Right lobe of liver (tissue), 6 donors: ENCODE measurements at places on chromosomes 6 and 20. TPM values are rescaled to one million over a fixed set of nuclear protein-coding genes. Genes with fewer than 3 reads are reported as not detected.

- DNase-seq = no peak
These were observed 13.9 kb downstream of the RPS10 start for GRCh38 chr6:34412016-34412415.

GRCh38 chr20:41299899-41300298 lies 17.6 kb downstream of the ZHX3 start:
- no peak for DNase-seq

- DNase-seq = no peak
These were observed 452.8 kb downstream of the RFPL4B start for GRCh38 chr6:112799889-112800288.

DNA sequence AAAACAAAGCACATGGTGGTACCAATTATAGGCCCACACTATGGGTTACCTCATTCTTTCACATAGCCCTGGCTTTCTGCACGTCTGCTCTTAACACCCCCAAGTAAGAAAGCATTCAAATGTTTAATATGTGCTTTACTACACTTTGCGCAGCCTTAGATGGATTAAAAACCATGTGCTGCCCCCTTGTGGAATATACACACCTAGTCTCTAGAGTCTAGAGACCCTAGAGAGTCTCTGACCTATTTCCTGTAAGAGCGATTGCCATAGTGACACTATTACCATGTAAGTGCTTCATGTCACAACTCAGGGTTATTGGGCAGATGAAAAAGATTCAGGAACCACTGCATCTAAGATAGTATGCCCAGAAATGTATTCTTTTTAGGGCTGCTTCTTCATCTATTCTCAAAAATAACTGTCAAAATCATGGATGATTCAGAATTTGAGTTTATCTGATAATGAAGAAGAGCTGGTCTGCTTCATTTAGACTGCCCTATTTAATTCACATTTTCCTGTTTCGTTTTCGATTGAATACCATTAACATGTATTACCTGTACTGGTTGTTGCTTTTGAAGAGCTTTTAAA lies 186.3 kb downstream of the ADGB start:
- DNase-seq = no peak

- no peak for DNase-seq
These were observed 56.7 kb upstream of the SGK1 start for GRCh38 chr6:134374491-134375219.

DNA sequence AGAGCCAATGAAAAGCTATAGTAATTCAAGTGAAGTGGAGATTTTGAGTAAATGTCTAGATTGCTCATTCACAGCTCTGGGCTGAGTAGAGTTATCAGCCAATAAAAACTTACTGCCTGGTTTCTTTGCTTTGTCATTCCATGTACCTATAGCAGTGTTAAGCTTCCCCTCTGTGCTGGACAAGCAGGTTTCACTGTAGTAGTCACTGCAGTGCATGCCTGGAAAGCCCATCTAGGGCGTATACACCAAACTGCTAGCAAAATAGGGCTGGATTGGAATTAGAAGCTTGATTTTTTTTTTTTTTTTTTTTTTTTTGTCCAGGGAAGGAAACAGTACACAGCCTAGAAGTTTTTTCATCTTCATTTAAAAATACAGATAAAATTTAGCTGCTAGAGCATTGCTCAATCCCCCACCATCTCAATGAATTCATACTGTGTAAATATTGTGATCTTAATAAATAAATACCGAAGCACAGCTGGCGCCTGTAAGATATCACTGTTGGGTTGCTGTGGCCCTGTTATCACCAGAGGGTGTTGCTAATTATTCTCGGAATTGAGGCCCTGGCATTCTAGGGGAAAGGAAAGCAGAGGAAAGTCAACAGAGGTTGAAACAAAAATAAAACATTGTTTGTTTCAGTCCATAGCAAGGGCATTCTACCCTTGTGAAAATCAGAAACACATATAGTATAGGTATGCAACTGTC lies 968.5 kb upstream of the GJE1 start:
- DNase-seq = no peak

Gene ARFGEF3
- 0.17 TPM for total RNA-seq

Gene GLP1R
- not detected for total RNA-seq

- peak; percentile 35 for DNase-seq
These were observed 405 bp upstream of the RNF182 start for GRCh38 chr6:13924146-13924948.

- no peak for DNase-seq
These were observed 100.5 kb downstream of the PDE10A start for GRCh38 chr6:165562421-165563090.

DNA sequence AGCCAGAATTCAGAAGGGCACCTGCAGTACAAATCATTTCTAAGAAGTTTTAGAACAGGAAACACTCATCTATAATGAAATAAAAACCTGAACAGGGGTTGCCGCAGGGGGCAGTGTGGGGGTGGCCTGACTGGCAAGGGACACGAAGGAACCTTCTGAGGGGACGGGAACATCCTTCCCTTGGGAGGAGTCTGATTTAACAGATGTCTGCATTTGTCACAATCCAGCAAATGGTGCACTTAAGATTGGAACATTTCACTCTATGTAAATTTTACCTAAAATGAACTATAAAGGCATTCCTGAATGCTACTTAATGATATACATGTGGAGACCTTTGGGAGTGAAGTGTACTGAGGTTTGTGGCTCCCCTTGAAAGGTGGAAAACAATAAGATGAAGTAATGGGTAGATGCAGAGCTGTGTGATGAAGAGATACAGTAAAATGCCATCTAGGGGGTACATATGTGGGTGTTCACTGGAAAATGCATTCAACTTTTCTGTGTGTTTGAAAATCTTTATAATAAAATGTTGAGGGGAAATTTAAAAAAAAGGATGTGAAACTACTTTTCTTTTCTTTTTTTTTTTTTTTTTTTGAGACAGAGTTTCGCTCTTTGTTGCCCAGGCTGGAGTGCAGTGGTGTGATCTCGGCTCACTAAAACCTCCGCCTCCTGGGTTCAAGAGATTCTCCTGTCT lies 89.5 kb downstream of the SNX5 start:
- DNase-seq = no peak

DNA sequence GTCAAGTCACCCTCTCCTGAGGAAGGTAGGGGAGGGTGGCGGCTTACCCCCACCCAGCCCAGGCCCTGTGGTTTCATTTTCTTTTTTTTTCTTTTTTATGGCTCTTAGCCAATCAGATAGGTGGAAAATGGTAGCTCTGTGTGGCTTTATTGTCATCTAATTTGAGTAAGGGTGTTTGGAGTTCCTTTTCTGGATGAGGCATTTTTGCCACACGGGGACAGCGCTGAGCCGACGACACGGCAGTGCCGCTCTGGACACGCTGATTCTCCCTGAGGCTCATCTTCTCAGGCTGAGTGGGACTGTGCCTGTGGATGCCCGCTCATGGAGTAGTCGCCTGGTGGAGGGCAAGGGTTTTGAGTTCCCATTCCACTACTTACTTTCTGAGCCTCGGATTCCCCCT lies 37.6 kb upstream of the ANGPT4 start:
- no peak for DNase-seq

Gene TPD52L1
- total RNA-seq = 45.0 TPM

DNA sequence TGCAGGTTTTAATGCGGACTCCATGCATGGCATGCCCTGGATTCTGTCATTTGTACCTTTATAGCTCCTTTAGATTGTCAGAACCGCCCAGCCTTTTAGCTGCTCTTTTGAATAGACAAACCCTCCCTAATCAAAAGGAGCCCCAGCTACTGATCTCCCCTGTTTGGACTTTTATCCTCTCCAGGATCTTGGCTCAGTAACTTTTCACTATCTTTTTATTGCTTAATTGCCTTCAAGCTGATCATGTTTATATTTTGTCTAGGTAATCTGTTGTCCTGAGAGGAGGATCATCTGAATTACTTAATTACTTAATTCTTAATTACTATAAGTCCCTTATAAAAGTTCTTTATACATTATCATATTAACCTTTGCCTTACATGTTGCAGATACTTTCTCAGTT lies 93.2 kb downstream of the HIVEP1 start:
- no peak for DNase-seq

Gene PRR18
- total RNA-seq = 0.86 TPM

DNA sequence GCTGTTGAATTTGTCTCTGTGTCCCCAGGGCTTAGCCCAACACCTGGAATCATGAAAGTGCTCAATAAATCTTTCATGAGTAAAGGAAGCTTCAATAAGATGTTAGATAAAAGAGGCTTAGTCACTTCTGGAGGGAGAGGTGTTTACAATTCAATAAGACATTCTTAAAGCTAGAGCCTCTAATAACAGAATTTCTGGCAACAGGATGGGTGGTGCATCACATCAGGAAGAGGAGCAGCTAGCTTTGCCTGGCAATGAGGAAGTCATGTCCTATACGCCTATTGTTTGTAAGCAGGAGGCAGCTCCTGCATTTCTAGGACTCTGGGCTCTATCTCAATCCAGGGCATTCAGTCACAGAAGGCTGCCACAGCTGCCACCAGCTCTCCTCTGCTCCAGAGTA lies 638.5 kb downstream of the EPM2A start:
- DNase-seq = no peak

- no peak for DNase-seq
These were observed 74.1 kb upstream of the MAP7 start for GRCh38 chr6:136624347-136624746.

DNA sequence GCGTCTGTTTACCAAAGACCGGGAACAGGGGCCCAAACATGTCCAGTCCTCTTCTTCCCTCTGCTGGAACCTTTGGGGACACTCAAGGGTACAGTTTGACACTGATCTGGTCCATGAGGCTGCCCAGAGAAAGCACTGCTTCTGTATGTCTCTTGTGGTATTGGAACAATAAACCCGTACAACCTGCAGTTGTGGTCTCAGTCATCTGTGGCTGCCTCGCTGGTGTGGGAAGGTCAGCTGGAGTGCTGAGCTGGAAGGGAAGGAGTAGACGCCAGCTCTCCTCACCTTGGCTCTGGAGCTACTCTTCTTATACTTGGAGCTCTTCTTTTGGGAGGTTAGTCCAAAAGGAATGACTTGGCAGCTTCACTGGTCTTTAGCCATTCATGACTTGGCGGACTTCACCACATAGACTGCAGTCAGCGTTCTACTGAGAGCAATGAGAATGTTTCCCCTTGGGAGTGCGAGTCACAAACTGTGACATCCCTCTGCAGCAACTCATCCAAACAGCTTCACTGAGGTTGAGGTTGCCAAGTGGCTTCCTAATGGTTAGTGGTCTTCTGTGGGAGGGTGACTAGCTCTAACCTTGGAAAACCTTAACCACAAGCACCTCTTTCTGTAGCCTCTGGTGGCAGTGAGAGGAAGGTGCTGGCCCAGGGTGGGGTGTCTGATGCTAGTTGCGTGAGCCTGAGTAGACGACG lies 81.2 kb downstream of the ASXL1 start:
- DNase-seq = no peak

DNA sequence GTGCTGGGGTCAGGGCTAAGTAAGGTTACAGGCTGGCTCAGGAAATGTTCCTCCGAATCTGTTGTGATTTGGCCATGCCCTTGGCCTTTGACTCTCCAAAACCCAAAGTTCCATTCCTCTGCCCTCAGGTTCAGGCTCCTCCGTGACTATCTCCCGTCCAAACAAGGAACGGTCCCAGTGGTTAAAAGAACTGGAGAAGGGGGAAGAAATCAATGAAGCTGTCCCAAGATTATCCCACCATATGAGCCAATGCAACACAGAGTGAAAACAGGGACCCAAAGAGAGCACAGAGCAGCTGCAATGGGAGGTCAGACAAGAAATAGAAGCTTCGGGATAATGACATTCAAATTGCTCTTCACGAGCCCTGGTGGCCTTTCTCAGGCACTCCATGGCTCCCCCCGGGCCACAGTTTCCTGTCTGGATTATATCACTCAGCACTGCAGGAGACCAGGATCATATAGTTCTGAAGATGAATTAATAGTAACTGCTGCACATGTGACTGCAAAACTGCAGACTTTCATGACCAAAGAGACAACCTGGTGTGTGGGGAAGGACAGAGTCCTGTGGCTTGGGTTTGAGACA lies 211.3 kb downstream of the ZNF217 start:
- no peak for DNase-seq
